ENCODE measurements at places on chromosomes 3 and 15. TPM values are rescaled to one million over a fixed set of nuclear protein-coding genes. Genes with fewer than 3 reads are reported as not detected.
A peak's percentile ranks its signal among the peaks of the same experiment; 100 is the strongest.

RARRES1 gene
- total RNA-seq = 0.16 TPM

LINGO1 gene
- total RNA-seq = not detected

ROBO2 gene
- total RNA-seq = 1.5 TPM

CCDC54 gene
- total RNA-seq = not detected

GRCh38 chr3:185290266-185290665 lies 36.4 kb upstream of the EHHADH start:
- H3K4me1 ChIP-seq = no peaks in the 10 kb centered on the region
- peaks cover 6% of the 10 kb centered on the region for H3K36me3 ChIP-seq
- DNase-seq = no peak
- H3K4me3 ChIP-seq = no peak overlapping the region
- no peak overlapping the region for H3K27ac ChIP-seq

GRCh38 chr15:67992411-67992810 lies 61.7 kb upstream of the PIAS1 start:
- no peaks in the 10 kb centered on the region for H3K27me3 ChIP-seq
- H3K27ac ChIP-seq = no peak overlapping the region
- no peaks in the 10 kb centered on the region for H3K36me3 ChIP-seq
- no peak for DNase-seq
- H3K4me3 ChIP-seq = no peak overlapping the region

DNA sequence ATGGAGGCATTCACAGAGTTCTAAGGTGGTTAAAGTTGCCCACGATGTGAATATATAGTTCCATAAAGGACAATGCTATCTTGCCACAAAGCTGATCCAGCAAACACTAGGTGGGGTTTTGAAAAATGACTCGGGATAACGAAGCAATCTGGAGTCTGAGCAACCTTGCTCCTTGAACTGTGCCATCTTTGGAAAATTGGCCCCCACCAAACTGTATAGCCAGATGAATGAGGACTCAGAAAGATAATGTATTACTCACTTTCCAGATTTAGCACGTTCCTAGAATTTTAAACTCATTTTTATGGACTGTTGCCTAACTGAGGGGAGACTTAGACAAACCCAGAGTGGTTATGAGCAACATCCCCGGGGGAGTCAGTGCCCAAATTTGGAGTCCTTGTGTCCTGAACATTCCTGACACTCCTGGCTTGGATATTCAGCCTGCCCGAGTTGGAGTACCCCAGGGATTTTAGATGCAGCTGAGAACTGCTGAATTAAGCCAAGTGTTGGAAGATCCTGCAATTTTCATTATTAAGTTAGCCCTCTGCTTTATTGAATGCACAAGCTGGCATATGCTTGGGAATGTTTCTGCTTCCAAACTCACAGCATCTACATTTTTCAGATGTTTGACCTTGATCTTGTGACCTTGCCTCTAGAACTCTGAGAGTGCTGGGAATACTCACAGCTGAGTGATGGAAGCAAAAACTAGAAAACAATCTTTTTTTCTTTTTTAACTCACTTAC lies 8.8 kb upstream of the MAGI1 start:
- H3K36me3 ChIP-seq = no peaks in the 10 kb centered on the region
- H3K4me3 ChIP-seq = no peak overlapping the region
- no peaks in the 10 kb centered on the region for H3K4me1 ChIP-seq
- no peak for DNase-seq

GRCh38 chr3:4633078-4634004 lies 140.2 kb downstream of the ITPR1 start:
- H3K27me3 ChIP-seq = no peaks in the 10 kb centered on the region
- no peaks in the 10 kb centered on the region for H3K4me1 ChIP-seq
- no peak overlapping the region for H3K27ac ChIP-seq
- peak; percentile 30 for DNase-seq

DNA sequence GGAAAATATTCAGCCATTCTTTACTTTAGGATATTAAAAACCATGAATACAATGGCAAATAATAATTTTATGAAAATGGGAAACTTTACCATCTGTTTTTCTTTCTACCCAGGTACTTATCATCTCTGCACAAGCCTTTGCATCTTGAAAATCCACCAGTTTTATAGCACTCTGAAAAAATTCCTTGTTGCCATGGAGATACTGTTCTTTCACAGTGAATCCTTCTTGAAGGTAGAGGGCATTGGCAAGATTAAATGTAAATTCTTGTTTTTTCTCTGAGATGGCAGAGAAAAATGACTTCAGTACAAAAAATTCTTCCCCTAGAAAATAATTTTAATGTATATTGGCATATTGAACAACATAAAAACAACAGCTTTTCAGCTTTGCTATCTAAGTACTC lies 6.9 kb downstream of the SERPINI2 start:
- no peak for DNase-seq
- H3K27ac ChIP-seq = no peak overlapping the region
- no peaks in the 10 kb centered on the region for H3K36me3 ChIP-seq
- H3K4me1 ChIP-seq = no peaks in the 10 kb centered on the region

DNA sequence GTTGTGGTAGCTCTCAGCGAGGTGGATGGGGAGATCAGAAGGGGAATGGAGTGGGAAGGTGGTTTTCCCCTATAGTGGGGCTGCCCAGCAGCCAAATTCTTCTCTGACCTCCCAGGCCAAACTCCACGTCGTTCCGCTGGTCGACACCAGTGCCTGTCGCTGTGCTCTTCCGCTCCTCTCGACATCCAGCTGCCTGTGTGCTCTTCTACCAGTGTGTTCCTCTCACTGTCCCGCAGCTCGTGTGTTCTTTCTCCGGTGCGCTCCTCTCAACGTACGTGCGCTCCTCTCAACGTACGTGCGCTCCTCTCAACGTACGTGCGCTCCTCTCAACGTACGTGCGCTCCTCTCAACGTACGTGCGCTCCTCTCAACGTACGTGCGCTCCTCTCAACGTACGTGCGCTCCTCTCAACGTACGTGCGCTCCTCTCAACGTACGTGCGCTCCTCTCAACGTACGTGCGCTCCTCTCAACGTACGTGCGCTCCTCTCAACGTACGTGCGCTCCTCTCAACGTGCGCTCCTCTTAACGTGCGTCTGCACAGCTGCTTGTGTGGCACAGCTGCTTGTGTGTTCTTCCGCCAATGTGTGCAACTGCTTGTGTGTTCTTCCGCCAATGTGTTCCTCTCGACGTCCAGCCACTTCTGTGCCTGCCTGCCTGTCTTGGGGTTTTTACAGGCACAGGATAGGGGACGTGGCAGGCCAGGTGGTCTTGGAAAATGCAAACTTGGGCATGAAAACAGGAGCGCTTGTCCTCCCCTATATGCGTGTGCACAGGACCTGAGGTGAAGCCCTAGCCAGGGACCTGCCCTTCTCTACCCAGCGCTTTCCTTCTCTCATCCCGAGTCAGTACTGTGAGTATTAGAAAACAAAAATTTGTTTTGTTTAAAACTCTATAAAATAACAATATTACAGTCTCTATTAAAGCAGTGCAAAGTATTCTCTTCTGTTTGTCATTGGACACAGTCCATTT lies 991.1 kb downstream of the GBE1 start:
- no peaks in the 10 kb centered on the region for H3K36me3 ChIP-seq
- peak; percentile 17 for DNase-seq
- no peak overlapping the region for H3K4me3 ChIP-seq

- H3K27me3 ChIP-seq = no peaks in the 10 kb centered on the region
- H3K4me3 ChIP-seq = no peak overlapping the region
- H3K36me3 ChIP-seq = no peaks in the 10 kb centered on the region
Measured at GRCh38 chr15:43212299-43212698, 8.5 kb downstream of the EPB42 start.

DNA sequence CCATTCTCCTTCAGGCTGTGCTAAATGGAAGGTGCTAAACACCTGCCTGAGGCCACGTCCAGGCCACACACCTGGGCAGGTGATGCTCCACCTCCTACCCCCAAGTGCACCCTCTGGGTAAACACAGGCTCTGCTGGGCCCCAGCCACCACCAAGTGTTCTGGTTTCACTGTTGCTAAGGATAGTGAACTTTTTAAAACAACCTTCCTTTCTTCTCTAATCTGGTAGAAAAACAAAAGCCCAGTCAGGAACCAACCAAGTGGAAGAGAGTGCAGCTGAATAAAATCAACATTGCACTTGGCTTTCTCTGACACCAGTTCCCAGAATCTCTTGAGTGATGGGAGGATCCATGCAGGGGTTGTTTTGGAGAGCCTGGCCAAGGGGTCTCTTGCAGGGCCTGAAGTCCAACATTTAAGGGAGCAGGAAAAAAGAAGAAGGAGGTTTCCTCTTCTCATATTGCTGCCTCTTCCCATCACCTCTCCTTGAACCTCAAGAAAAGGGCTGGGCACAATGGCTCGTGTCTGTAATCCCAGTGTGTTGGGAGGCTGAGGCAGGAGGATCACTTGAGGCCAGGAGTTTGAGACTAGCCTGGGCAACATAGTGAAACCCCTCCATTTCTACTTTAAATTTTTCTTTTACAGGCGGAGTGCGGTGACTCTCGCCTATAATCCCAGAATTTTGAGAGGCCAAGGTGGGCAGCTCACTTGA lies 26.2 kb upstream of the ATP13A3 start:
- no peaks in the 10 kb centered on the region for H3K27me3 ChIP-seq
- H3K4me3 ChIP-seq = no peak overlapping the region
- H3K27ac ChIP-seq = no peak overlapping the region
- H3K4me1 ChIP-seq = peaks cover 4% of the 10 kb centered on the region

DNA sequence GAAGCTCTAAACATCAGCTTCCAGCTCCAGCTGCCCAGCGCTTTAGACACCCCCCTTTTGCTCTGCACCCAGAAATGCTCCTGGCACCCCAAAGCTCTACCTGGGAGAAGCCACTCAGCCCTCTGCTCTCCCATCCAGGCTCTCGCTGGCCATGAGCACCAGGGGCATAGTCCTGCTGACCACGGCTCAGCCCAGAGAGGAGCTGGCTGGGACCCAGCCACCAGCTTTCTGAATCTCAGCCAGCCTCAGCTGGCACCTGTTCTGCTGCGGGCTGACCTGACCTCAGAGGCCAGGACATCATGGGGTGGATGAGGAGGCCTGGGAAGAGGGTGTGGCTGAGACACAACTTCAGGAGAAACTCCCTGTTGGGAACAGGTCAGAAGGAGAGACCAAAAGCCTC lies 8.6 kb downstream of the NTRK3 start:
- no peaks in the 10 kb centered on the region for H3K27me3 ChIP-seq
- no peak overlapping the region for H3K4me3 ChIP-seq
- H3K27ac ChIP-seq = no peak overlapping the region
- no peaks in the 10 kb centered on the region for H3K4me1 ChIP-seq
